A375 (cell line): ENCODE measurements at places on chromosomes 4 and X. TPM values are rescaled to one million over a fixed set of nuclear protein-coding genes. Genes with fewer than 3 reads are reported as not detected.

The IBSP gene
- total RNA-seq: not detected in 2 replicates

The SLC49A3 gene
- total RNA-seq: 0.45 and 0.60 TPM in 2 replicates

The MSX1 gene
- total RNA-seq: 15.8 and 16.7 TPM in 2 replicates

The KIT gene
- total RNA-seq: not detected in 2 replicates

The PPP1R2C gene
- not detected in 2 replicates for total RNA-seq

The NLRP2B gene
- not detected in 2 replicates for total RNA-seq

The AVPR2 gene
- total RNA-seq: 0.27 TPM in 1 of 2 replicates, not detected in the other

The S100P gene
- total RNA-seq: 10.4 and 20.1 TPM in 2 replicates

The GAGE12J gene
- total RNA-seq: 0.57 and 12.5 TPM in 2 replicates

The TMPRSS11D gene
- 0.05 TPM in 1 of 2 replicates, not detected in the other for total RNA-seq

The MAGEB10 gene
- total RNA-seq: not detected in 2 replicates

The PLAC1 gene
- total RNA-seq: 0.87 and 1.4 TPM in 2 replicates

The LRRC66 gene
- total RNA-seq: 0.03 and 0.11 TPM in 2 replicates

The HSFX3 gene
- not detected in 2 replicates for total RNA-seq

The PAGE5 gene
- 464 and 568 TPM in 2 replicates for total RNA-seq

The CASK gene
- total RNA-seq: 15.4 and 17.3 TPM in 2 replicates

The PHOX2B gene
- total RNA-seq: not detected in 2 replicates

The NR3C2 gene
- total RNA-seq: 0.69 and 0.72 TPM in 2 replicates

The SPANXB1 gene
- 218 and 280 TPM in 2 replicates for total RNA-seq

The TRIM61 gene
- total RNA-seq: not detected in 2 replicates

The PGAM4 gene
- not detected in 2 replicates for total RNA-seq

The SLC16A2 gene
- 0.11 and 0.53 TPM in 2 replicates for total RNA-seq

The CTAG2 gene
- 2.5 TPM in 2 replicates for total RNA-seq

The TMEM185A gene
- 6.5 and 8.3 TPM in 2 replicates for total RNA-seq

The MAGEA3 gene
- 172 and 182 TPM in 2 replicates for total RNA-seq

The PCDH11X gene
- total RNA-seq: 0.91 and 1.7 TPM in 2 replicates

The HEPH gene
- not detected in 2 replicates for total RNA-seq

The OPRPN gene
- total RNA-seq: not detected in 2 replicates

The KLHL15 gene
- 14.1 and 16.2 TPM in 2 replicates for total RNA-seq

The FMR1NB gene
- total RNA-seq: not detected in 2 replicates

The LDB2 gene
- not detected in 2 replicates for total RNA-seq

The PRR27 gene
- not detected in 2 replicates for total RNA-seq
